Stimulated activated CD4-positive, alpha-beta T cell treated with anti-CD3 and anti-CD28 coated beads, TNF-alpha, amount 100 ng/mL, for 24 hours (primary cell): ENCODE measurements at places on chromosomes 6 and 20.

DNA sequence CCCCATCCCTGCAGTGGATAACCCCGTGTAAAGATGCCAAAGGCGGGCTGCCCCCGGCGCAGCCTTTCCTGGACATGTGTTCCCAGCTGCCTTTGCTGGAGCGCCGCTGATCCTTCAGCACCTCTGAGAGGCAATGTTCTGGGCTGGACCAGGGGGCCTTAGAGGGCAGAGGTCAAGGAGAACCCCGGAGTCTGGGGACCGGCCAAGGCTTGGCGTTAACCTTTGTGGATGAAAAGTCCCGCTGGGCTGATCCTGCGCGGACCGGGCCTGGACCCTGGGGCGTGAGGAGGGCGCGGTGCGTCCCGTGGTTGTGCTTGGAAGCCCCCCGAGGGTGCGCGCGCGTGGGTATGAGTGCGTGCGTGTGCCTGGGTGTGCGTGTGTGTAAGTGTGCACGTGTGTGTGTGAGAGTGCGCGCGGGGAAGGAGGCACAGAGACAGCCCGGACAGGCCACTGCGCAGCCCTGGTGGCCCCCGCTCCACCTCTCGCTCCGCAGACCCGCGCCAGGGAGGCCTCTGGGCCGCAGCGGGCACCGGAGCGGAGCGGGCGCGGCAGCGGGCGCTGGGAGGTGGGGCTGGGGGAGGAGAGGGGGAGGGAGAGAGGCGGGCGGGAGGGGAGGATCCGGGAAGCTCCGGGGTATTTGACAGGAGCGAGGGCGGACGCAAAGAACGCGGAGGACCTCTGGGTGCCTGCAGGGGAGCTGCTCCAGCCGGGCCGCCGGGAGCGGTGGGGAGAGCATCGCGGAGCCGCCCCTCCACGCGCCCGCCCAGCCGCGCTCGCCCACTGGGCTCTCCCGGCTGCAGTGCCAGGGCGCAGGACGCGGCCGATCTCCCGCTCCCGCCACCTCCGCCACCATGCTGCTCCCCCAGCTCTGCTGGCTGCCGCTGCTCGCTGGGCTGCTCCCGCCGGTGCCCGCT is at the start of gene SMOC2:
Gene SMOC2 (plus strand): TSS at position 665 of the 914 bp plus-strand sequence. CDS start 187 bp downstream, at position 852.
- DNase-seq: no peak

- no peak for DNase-seq
These were observed 38.2 kb downstream of the MYLIP start for GRCh38 chr6:16166871-16167608.

GRCh38 chr6:84448331-84448730 is 220.9 kb upstream of the CEP162 start:
- no peak for DNase-seq

- DNase-seq: no peak
These were observed 82.8 kb downstream of the MAFB start for GRCh38 chr20:40606237-40606636.

- no peak for DNase-seq
These were observed 48.7 kb downstream of the BCAS4 start for GRCh38 chr20:50843331-50844276.

GRCh38 chr20:24802286-24802820 is 146.7 kb upstream of the CST7 start:
- no peak for DNase-seq

- peak; percentile 30 for DNase-seq
These were observed 82.7 kb upstream of the FOXC1 start for GRCh38 chr6:1527073-1527457.

- no peak for DNase-seq
These were observed 728.3 kb upstream of the CHD6 start for GRCh38 chr20:42346189-42347170.

DNA sequence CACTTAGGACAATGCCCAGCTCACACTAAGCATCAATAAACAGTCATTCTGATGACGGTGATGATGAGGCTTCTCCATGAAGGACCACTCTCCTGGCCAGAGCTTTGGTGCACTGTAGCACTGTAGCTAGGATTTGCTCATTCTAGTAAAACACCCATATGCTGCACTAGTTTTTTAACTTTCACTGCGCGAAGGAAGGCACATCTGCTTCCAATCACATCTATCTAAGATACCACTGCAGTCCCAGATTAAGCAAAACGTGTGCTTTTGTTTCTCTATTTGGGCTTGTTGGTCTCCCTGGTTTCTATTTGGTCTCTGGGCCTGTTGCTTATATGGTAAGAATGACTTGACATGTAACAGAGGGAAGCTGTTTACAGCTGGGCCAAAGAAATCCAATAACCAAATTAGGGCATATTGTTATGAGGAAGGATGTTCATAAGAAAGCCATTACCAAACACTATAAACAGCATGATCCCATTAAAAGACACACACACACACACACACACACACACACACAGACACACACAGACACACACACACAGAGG is 62.4 kb downstream of the FAM229B start:
- DNase-seq: no peak

DNA sequence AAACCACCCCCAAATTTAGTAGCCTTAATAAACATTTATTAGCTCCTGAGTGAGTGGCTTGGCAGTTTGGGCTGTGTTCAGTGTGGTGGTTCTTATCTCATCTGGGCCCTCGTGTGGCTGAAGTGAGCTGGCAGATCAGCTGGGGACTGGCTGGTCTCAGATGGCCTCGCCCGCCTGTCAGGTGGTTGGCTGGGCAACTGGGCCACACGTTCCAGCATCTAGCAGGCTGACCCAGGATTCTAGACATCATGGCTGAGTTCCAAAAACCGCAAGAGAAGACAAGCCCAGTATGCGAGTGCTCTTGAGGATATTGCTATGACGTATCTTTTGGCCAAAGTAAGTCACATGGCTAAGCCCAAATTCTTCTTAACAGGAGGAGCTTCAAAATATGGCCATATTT is 28.9 kb downstream of the EIF2S2 start:
- DNase-seq: no peak

- DNase-seq: no peak
These were observed 143.4 kb upstream of the RPS6KA2 start for GRCh38 chr6:166770216-166771116.

- no peak for DNase-seq
These were observed 22.6 kb downstream of the NOL4L start for GRCh38 chr20:32562495-32562911.

- no peak for DNase-seq
These were observed 362.0 kb upstream of the CITED2 start for GRCh38 chr6:139736325-139736906.

GRCh38 chr6:111367393-111368088 is 115.5 kb downstream of the REV3L start:
- DNase-seq: no peak

DNA sequence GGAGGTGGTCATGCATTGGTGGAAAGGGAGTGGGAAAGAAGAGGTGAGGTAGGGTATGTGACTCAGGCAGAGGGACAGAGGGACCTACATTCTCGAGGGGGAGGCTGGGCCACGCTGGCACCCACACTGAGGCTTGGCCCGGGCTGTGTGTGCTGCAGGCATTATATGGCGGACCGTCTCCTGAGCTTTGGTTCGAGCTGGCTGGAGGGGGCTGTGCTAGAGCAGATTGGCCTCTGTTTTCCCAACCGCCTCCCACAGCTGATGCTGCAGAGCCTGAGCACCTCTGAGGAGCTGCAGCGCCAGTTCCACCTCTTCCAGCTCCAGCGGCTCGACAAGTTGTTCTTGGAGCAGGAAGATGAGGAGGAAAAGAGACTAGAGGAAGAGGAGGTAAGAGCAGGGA is 23.4 kb downstream of the DNPH1 start:
- no peak for DNase-seq

- DNase-seq: no peak
These were observed 3.7 kb upstream of the TXNDC5 start for GRCh38 chr6:7914311-7914710.

GRCh38 chr6:32146287-32146686 is 5.5 kb downstream of the PRRT1 start:
- DNase-seq: no peak

GRCh38 chr20:39259010-39259803 is 297.1 kb downstream of the DHX35 start:
- no peak for DNase-seq

DNA sequence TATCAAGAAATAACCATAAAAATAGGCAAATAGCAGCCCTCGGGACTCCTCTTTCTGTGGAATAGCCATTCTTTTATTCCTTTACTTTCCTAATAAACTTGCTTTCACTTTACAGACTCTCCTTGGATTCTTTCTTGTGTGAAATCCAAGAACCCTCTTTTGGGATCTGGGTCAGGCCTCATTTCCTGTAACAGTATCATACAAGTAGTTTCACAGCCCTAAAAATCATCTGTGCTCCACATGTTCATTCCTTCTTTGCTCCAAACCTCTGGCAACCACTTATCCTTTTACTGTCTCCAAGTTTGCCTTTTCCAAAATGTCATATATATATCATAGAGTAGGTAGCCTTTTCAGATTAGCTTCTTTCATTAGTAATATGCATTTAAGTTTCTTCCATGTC is 13.5 kb upstream of the NT5E start:
- no peak for DNase-seq

DNA sequence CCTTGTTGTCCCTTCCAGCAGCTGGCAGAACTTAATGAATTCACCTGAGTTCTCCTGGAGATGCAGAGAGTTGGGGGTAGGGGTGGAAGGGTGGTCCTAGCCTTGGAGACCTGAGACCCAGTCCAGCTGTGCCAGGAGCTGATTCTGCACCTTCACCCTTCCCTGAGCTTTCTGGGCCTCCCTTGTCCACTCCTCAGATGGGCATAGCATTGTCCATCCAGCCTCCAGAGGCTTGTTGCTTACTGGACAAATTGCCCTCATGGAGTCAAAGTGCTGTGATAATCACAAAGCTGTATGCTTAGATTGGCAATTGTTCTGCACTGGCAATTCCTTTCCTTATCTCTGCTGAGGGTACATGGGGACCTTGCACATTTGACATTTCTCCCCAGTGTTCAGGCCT is 16.5 kb downstream of the CST9L start:
- no peak for DNase-seq

DNA sequence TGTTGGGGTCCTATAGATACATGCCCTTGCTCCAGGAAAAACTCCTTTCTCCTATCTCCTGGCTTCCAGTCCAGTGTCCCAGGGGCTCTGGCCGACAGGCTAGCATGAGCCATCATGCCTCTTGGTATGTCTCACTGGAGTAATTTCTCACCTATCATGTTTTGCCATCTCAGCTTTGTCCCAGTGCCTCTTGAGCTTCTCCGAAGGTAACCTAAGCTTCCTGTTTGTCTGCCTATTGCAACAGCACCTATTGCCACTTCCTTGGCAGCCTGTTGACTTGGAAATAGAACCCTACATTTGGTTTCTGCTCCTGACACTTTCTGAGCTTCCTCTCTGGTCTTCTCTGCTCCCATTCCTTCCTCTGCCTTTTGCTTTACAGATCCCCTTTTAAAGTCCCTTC is 197.7 kb downstream of the KCNQ5 start:
- no peak for DNase-seq

DNA sequence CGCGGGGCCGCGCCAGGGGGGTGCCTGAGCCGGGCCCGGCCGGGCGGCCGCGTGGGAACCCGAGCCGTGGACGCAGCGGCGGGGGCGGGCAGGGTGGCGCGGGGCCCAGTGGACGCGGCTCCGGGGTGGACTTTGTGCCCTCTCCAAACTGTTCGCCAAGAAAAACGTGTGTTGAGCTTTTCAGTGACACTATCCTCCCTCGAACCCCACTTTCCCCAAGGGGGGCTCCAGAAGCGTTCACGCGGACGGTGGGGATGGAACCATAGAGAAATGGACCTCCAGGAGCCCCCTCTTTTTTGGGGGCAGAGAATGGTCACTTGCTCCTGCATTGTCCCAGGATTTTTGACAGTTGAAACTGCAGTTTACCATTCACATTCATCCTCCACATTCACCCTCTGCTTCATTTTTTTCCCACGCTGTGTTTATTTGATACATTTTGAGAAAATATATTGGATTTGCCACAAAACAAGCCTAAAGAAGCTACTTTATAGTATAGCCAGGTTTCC is 2.9 kb upstream of the HIVEP1 start:
- DNase-seq: no peak
